T-cell (primary cell): ENCODE measurements at places on chromosomes 4 and X. TPM values are rescaled to one million over a fixed set of nuclear protein-coding genes. Genes with fewer than 3 reads are reported as not detected.

NUP62CL gene
- 0.26 TPM for total RNA-seq

PPEF2 gene
- total RNA-seq, result 0.85 TPM

WDR17 gene
- total RNA-seq, result 1.0 TPM

GAGE12J gene
- not detected for total RNA-seq

STAP1 gene
- 1.6 TPM for total RNA-seq

LRCH2 gene
- not detected for total RNA-seq
